ENCODE measurements at places on chromosomes 7 and 10. TPM values are rescaled to one million over a fixed set of nuclear protein-coding genes. Genes with fewer than 3 reads are reported as not detected.

GRCh38 chr10:122124808-122125207, 135.8 kb downstream of the TACC2 start:
- no peaks in the 10 kb centered on the region for H3K27me3 ChIP-seq
- peak; percentile 30 for DNase-seq
- H3K4me1 ChIP-seq: peaks cover 12% of the 10 kb centered on the region
- no peak overlapping the region for H3K27ac ChIP-seq

GRCh38 chr10:121310151-121310711, 288.0 kb downstream of the FGFR2 start:
- H3K4me1 ChIP-seq: no peaks in the 10 kb centered on the region
- H3K27me3 ChIP-seq: no peaks in the 10 kb centered on the region
- no peak for DNase-seq
- no peak overlapping the region for H3K4me3 ChIP-seq
- H3K36me3 ChIP-seq: no peaks in the 10 kb centered on the region
- no peak overlapping the region for H3K27ac ChIP-seq

Gene PTPRE
- 25.7 TPM for total RNA-seq

GRCh38 chr10:115974816-115975430, 298.1 kb downstream of the GFRA1 start:
- H3K4me3 ChIP-seq: no peak overlapping the region
- H3K27ac ChIP-seq: no peak overlapping the region
- no peak for DNase-seq

- H3K4me3 ChIP-seq: no peak overlapping the region
- no peak overlapping the region for H3K27ac ChIP-seq
- no peaks in the 10 kb centered on the region for H3K4me1 ChIP-seq
- H3K36me3 ChIP-seq: no peaks in the 10 kb centered on the region
- no peak for DNase-seq
These were observed 156.5 kb downstream of the PRKCQ start for GRCh38 chr10:6423413-6424170.

GRCh38 chr7:27065709-27066108, 30.1 kb downstream of the HOXA1 start:
- no peaks in the 10 kb centered on the region for H3K36me3 ChIP-seq
- no peaks in the 10 kb centered on the region for H3K4me1 ChIP-seq
- DNase-seq: no peak
- H3K27me3 ChIP-seq: no peaks in the 10 kb centered on the region
- no peak overlapping the region for H3K27ac ChIP-seq

Gene RHOBTB1
- total RNA-seq: 14.6 TPM

DNA sequence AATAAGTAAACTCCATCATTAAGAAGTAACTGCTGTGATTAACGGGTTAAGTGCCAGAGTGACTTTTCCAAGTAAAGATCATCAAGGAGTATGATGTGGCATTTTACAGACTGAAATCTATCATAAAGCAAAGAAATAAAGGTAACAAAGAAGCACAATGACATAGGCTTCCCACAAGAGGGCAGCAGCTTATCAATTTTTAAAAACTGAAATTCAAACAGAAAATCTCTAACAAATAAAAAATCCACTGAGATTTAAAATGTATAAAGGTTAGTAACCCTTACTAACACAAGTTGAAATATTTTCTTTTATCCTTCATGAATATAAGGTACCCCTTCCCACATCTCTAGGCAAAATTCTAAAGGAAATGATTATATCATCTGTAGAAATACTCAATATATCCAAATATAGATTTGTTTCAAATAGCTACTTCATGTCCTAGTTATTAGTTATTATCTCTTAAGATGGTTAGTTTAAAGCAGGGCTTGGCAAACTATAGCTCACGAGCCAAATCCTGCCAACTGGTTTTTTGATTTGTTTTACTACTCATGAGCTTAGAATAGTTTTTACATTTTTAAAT, 29.2 kb downstream of the FAM3C start:
- H3K36me3 ChIP-seq: no peaks in the 10 kb centered on the region
- no peak overlapping the region for H3K4me3 ChIP-seq
- DNase-seq: no peak
- H3K27me3 ChIP-seq: no peaks in the 10 kb centered on the region
- H3K27ac ChIP-seq: no peak overlapping the region
- H3K4me1 ChIP-seq: no peaks in the 10 kb centered on the region

All from kidney (tissue), 22 donors.